ENCODE measurements at places on chromosomes 13 and 19. TPM values are rescaled to one million over a fixed set of nuclear protein-coding genes. Genes with fewer than 3 reads are reported as not detected.

Gene PET100
- total RNA-seq = 98.6 TPM

Gene ZNF324B
- 5.2 TPM for total RNA-seq

Gene CYP4F3
- 1.3 TPM for total RNA-seq

Gene OR7D2
- not detected for total RNA-seq

Gene TDRD12
- not detected for total RNA-seq

Gene FLT3
- total RNA-seq = 0.55 TPM

Gene ZNF649
- 7.7 TPM for total RNA-seq

Gene FXYD3
- total RNA-seq = 1.3 TPM

Gene PTH2
- total RNA-seq = not detected

Gene WDR87
- not detected for total RNA-seq

Gene FUT6
- not detected for total RNA-seq

Gene PDX1
- not detected for total RNA-seq
